CMK (cell line): ENCODE measurements at places on chromosomes 7 and 10.

DNA sequence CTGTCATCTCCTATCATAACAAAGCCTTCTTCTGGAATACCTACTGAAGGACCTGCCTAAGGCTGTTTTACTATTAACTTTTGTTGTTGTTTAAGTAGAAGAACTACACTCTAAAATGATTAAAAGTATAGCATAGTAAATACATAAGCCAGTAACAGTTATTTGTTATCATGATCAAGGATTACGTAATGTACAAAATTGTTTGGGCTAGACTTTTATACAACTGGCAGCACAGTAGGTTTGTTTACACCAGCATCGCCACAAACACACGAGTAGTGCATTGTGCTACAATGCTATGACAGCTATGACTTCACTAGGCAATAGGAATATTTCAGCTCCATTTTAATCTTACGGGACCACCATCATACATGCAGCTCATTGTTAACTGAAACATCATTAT lies 169.1 kb downstream of the LRRN3 start:
- DNase-seq, result no peak

DNA sequence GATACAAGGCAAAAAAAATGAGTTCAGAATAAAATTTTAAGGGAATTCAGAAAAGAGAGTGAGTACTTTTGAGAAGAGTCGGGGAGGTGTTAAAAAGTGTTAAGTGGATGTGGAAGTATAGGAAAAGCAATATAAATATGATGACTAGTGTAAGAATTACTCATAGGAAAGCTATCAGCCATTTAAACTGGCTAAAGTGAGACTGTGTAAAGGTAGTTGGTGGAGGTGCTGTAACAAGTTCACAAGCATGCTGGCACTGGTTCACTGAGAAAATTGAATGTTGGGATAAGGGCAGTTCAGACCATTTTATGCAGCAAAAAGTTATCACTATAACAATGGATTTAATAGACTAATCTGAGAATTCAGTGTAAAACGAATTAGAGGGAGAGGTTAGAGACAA lies 179.0 kb upstream of the DKK1 start:
- no peak for DNase-seq

DNA sequence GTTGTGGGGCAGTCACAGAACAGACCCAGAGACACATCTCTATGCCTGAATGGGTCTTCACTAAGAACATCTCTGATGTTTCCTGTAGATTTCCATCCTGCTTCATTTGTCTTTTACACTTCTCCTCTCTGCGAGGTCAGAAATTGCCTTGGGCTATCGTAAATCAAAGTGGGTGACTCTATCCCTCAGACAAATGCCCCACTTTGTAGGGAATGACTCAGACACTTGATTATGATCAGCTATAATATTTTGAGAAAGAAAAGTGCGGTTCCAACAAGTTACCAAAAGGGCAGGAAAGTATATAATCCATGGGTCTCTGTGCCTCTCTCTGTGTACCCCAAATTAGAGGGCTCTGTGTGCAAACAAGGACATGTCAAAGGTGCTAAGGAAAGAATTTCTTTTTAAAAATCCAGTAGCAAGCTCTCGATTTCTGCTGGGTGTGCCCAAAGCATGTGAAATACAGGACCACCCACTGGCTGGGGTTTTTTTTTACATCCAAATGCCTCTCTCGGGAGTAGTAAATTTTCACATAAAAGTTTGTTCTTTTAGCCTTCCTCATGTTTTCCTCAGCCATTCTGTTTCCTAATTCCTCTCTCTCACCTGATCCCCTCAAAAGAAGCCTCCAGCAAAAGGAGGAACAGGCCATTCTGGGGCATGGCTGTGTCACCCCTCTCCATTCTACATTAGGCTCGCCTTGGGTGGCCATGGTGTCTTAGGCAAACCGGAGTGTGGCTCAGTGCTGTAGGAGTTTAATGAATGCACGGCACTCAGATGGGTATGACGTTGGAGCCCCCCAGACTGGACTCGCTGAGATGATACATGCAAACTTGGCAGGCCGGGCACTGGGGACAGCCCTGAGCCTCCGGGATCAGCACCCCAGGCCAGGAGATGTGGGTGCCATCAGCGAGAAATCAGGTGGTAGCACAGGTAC lies 6.3 kb upstream of the OPN4 start:
- no peak for DNase-seq

- no peak for DNase-seq
Observed at GRCh38 chr10:61065051-61065450, 121.1 kb upstream of the RHOBTB1 start.

- peak; percentile 42 for DNase-seq
Observed at GRCh38 chr7:101586906-101587677, 42.0 kb downstream of the MYL10 start.

DNA sequence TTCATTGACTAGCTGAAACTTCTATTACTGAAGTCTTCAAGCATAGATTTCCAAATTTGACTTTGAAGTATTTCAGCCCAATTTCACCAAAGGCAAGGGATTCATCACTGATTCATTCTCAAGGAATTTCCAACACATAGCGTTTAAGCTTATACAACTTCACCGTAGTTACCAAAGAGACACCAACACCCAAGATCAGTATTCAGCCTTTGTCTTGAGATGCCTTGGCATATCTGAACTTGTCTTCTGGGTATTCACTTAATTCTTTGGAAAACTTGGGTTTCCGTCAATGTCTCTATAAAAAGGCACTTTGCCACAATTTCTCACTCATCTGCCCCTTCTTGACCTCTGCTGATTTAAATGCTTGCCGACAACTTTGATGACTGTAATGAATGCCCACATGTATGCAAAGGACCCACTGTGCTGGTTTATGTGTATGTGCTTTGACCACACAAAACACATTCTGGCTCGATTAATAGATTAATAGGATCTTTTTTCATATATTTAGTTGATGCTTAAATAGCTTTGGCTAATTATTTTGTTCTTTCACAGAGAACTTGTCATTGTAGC lies 49.6 kb downstream of the TES start:
- DNase-seq, result no peak

GRCh38 chr10:127195041-127195506 lies 1.3 kb downstream of the INSYN2A start:
- no peak for DNase-seq

GRCh38 chr7:159093351-159093971 lies 51.2 kb downstream of the VIPR2 start:
- DNase-seq, result no peak

DNA sequence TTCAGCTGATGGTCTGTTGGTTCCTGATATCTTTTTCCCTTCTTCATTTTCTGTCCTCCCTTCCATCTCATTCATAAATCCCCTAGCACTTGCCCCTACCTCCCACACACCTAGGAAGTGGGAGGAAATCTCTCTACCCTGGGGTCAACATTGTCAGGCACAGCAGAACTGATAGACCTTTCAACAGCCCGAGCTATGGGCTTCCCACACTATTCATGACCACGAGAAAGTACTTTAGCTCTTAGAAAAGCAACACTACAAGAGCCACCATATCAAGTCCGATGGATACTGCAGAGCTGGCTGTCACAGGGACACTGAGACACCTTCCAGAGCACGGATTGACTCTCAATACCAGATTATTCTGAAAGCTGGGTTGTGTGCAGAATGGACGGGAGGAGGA lies 180.6 kb upstream of the NEBL start:
- DNase-seq, result no peak
